ENCODE measurements at places on chromosomes 2 and 18.
A peak's percentile ranks its signal among the peaks of the same experiment; 100 is the strongest.

DNA sequence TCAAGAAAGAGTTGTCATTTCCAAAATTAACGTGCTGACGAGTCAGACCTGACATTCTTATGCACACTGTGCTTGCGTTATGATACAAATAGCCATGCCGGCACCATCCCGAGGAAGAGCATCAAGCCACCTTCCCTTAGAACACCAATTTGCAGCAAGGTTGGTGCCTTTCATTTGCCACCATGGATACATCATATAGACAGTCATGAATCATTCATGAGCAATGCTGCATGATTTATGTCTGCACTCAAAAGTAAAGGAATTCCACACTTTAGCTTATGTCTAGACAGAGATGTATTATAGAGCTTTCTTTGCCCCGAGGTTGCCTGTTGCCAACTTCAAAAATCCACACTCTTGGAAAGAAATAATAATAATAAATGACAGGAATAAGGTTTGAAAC is 166.9 kb downstream of the VWC2L start:
- DNase-seq, result no peak

DNA sequence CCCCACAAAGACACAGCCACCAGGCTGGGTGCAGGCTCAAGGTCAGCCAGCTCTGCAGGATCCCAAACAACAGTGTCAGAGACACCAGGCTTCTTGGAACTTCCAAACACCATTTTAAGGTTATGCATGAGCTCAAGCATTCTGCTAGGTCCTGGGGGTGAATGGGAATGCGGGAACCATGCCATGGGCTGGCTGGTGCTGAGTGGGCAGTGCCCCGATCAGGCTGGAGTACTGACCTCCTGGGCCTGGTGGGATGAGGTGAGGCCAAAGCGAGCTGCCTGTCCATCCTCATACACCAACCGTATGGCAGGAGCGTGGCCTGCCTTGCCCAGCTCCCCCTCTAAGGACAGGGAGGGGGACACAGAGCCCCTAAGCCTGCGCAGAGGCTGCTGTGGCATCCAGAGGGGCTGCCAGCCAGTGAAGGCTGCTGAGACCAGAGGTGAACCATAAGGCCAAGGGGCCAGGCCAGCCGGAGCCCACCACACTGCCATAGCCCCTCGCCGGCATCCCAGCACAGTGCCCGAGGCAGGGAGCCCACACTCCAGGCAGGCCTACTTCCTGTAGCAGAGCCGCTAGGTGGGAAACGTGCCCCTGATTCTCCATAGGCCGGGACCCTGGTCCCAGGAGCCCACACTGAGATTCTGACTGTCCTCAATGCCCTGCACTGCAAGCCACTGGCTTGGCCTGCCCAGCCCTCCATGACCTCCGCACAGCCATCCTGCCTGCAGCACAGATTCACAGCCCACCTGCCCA is 135.0 kb downstream of the HDAC4 start:
- DNase-seq, result no peak

DNA sequence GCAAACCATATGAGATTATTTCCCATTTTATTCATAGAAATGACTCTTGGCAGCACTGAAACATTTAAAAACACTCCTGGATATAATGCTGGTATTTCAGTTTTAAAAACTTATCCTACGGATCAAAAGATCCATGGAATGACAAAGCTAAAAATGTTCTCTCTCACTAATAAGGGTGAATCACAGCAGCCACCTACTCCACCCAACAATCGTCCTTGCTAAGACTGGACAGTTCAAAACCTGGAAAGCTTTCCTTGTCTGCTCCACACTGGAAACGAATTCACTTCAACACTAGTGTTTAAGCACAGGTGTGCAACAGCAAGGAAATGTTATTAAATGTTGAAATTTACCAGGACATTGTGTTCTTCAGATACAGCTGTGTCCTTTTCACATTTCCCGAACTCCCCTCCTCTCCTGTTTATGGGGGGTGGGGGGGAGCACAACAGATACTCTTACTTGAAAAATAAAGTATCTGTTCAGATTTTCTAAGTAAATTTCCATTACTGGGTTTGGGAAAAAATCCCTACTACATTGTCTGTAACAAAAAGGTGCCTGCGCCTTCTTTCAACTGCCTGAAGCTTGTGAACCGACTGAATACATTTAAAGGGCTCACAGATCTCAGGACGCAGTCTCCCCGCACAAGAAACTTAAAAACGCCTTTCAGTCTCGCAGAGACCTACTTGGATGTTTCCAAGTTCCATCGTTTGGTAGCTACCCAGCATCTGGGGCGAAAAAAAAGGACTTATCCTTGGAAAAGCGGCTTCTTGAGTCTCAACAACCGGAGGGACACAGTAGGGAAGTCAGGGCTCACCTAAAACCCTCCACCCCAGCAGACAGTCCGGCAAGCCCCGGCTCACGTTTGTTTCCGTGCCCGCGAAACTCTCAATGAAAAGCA is 1.3 kb downstream of the YWHAQ start:
- peak; percentile 27 for DNase-seq

DNA sequence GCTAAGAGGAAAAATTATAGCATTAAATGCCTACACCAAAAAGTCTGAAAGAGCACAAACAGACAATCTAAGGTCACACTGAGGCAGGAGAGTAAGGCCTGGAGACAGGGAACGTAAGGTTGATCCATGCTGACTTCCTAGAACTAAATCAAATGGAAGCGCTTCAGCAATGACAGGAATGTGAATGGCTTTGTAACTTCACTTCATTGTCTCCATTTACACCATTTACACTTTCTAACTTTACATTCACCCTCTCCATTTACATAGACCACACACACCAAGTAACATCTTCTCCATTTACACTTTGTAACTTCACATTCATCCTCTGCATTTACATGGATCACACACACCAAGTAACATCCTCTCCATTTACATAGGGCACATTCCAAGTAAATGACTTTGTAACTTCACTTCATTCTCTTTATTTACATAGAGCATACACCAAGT is 103.1 kb upstream of the SPATS2L start:
- no peak for DNase-seq

DNA sequence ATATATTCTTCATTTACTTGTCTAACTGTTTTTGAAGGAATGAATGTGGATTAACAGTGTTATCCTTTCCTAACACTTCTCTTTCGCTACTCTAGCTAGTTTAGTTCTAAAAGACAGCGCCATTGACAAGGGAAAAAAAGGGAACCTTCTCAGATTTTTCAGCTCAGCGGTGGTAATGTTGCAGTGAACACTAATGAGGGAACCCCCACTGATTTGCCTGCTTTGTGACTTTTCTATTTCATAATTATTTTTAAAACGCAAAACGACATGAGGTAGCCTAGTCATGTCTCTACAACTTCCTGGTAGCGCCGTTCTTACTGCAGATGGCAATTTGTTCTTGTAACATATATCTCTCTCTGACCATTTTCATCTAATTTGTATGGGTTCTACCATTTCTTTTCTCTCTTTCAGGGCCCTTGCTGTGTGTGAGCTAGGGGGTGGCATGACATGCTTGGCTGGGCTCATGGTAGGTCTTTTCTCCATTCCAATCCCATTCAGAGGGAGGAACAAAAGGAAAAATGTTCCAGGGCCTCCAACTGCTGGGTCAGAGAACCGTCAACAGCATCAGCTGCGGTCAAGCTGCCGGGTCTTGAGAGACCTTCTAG is 235.5 kb upstream of the SIX3 start:
- no peak for DNase-seq

DNA sequence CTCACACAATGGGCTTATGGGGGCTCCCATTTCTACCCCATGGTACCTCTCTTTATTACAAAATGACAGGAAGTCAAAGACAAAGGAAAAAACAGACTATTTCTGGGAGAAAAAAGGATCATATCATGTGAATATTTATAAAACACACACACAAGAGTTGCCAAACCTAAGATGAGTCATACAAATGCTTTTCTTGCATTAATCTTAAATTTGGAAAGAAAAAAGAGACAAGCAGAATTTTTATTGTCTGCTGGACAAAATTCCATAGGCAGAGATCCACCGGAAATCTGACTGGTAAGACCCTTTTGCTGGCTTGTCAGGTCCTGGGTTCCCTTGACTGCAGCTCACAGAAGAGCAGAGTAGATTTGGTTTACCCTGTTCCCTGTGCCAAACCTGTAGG is 1732.3 kb upstream of the PIK3C3 start:
- no peak for DNase-seq

- DNase-seq, result no peak
Measured at GRCh38 chr2:63850649-63851048, 9.0 kb downstream of the UGP2 start.

DNA sequence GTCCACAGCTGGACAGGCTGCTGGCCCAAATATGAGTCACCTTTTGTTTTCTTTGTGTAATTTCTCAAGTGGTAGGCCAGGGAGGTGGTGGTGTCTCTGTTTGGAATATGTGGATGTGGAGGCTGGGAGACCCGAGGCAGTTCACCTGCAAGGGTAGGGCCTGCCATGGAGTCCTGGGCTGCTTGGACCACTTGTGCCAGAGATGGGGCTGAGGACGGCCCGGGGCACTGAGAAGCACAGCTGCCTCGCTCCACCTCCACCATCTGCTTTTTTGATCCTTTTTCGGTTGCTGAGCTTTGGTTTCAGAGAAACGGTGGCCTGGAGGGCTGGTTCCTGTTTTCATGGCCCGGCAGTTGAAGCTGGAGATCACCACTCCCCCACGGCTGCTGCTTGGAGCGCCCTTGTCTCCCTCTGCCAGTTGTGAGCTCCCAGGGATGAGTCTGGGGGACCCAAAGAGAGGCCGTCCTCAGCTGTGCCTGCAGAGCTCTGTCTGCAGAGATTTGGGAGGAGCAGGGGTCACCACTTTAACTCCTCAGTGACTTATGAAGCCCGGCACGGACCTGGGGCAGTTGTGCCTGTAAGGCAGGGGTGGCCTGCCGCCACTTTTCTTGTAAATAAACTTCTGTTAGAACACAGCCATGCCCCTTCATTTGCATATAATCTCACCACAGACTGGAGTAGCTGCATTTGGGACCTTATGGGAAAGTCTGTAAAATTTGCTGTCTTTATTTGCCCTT is 67.6 kb upstream of the MCFD2 start:
- no peak for DNase-seq

GRCh38 chr2:113105047-113105785 is 22.2 kb upstream of the IL1RN start:
- DNase-seq, result peak; percentile 10

GRCh38 chr2:6806604-6807003 is 59.1 kb downstream of the CMPK2 start:
- no peak for DNase-seq

- DNase-seq, result no peak
Measured at GRCh38 chr2:130313812-130314334, 28.8 kb upstream of the IMP4 start.
